ENCODE measurements at places on chromosomes 4 and X.

DNA sequence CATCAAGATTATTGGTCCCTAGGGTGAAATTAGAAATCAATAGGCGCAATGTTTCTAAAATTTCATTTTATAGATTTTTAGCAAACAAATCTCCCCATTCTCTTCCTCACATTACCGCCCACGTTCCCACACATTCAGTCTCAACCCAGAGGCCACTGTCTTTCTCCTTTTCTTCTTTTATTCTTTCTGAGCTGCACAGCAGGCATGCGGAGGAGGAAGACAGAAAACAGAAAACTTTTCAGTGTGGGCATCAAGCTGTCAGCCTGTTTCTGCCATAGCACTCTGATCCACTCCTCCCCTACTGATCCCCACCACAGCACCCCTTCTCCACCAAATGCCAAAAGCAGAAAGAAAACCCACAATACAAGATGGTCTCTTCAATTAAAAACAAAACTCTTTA lies 94.8 kb upstream of the ADAMTS3 start:
- DNase-seq, result no peak

DNA sequence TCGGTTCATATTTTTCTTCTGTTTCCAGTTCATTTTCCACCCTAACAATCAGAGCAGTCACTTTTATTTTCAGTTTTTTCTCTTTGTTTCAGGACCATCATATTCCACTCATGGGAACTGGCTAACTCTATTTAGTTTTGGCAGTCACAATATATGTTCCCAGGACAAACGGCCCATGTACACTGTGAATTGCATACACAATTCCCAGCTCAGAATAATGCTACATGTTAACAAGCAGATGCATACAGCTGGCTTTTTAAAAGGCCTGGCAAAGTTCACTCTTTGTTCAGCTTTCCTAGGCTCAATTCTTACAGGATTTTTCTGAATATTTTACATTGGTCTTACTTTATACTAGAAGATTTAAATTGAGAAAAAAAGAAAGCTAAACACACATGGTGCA lies 224.9 kb downstream of the ANKRD50 start:
- DNase-seq, result no peak

GRCh38 chrX:18099745-18100144 lies 120.9 kb downstream of the BEND2 start:
- no peak for DNase-seq

GRCh38 chrX:29903360-29903759 lies 312.0 kb upstream of the MAGEB2 start:
- DNase-seq, result no peak

- DNase-seq, result no peak
Observed at GRCh38 chr4:168633496-168633895, 136.6 kb downstream of the PALLD start.

GRCh38 chr4:76511947-76512346 lies 76.9 kb downstream of the SHROOM3 start:
- no peak for DNase-seq

DNA sequence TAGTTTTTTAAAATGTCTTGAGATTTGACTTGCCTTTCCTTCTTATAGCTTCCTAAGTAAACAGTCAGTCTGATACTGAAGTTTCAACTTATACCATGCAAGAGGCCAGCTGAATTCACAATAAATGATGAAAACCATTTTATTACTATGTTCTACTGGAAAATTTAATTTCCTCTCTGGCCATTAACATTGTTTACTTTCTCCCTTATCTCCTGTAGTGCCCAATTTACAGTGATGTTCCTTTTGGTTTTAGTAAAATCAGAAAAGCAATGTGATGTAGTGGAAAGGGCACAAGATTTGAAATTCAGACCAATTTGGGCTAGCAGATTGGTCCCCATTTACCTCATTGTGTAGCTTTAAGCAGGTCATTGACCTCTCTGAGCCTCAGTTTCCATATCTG lies 54.2 kb downstream of the SLC9A6 start:
- no peak for DNase-seq

- DNase-seq, result no peak
Observed at GRCh38 chrX:108122748-108123147, 31.2 kb downstream of the ATG4A start.

- DNase-seq, result no peak
Observed at GRCh38 chr4:26459054-26459755, 31.1 kb downstream of the CCKAR start.

Data from aorta (tissue), 5 donors.